ENCODE measurements at places on chromosomes 6 and 20.

GRCh38 chr6:138647006-138647405 lies 126.6 kb upstream of the CCDC28A start:
- DNase-seq, result no peak

DNA sequence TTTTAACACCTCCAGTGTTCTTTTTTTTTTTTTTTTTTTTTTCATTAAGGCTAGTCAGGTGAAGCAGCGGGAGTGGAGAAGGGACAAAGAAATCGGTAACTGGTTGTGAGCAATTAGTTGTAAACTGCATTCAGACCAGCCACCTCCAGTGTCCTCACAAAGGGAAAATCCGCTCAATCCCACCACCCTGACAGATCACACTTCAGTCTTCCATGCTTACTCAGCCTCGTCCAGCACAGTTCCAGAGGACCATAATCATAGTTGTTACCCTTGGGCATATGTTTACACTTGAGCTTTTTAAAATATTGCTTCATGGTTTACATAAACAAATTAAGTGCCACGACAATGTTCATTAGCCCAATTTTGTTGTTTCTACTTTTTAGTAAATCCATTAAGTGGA lies 10.2 kb downstream of the DYNLRB1 start:
- DNase-seq, result no peak

DNA sequence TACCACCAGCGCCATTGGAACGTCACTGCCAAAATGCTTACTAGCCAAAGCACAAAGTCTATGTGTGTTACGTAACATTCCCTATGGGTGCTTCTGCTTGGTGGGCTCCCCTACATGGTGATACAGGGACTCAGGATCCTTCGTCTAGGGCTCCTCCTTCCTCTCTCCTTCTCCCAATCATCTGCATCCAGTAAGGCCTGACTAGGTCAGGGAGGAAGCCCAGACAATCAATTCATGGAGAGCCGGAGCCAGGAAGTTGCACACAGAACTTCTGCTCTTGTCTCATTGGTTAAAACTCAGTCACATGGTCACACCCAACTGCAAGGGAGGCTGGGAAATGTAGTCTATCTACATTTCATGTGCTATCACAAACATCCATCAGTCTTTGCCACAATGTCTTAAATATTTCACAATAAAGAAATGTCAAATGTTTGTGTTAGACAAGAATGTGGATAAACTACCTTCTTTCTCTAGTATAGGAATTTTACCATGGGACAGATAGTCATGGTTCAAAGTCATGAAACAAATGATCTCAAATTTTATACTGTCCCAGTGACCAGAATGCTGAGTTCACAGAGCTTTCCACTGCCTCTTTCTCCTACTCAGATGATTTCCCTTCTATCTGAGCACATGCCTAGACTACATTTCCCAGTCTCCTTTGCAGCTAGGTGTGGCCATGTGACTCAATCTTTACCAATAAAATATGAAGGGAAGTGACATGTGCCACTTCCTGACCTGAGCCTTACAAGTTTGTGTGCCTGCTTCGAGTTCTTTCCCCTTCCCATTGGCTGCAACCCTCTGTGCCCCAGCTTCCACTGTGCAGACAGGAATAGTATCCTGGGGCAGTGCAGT lies 9.3 kb upstream of the KCNK15 start:
- no peak for DNase-seq

DNA sequence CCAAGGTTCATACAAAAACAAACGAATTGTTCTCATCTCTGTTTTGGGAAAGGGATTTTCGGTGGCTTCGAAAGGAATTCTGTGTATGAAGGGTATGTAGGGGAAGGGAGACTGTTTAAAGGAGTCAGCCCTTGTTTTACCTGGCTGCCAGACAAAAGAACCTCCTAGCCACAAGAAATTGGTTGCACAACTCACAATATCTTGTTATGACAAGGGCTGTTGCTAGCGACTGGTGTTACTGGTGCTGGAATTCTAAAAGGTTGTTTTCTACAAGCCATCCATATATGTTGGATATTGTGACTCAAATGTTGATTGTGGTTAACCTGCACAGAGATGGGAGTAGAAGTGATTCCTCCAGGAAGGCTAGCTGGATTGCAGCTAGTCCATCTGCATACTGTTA lies 34.6 kb upstream of the CITED2 start:
- no peak for DNase-seq

DNA sequence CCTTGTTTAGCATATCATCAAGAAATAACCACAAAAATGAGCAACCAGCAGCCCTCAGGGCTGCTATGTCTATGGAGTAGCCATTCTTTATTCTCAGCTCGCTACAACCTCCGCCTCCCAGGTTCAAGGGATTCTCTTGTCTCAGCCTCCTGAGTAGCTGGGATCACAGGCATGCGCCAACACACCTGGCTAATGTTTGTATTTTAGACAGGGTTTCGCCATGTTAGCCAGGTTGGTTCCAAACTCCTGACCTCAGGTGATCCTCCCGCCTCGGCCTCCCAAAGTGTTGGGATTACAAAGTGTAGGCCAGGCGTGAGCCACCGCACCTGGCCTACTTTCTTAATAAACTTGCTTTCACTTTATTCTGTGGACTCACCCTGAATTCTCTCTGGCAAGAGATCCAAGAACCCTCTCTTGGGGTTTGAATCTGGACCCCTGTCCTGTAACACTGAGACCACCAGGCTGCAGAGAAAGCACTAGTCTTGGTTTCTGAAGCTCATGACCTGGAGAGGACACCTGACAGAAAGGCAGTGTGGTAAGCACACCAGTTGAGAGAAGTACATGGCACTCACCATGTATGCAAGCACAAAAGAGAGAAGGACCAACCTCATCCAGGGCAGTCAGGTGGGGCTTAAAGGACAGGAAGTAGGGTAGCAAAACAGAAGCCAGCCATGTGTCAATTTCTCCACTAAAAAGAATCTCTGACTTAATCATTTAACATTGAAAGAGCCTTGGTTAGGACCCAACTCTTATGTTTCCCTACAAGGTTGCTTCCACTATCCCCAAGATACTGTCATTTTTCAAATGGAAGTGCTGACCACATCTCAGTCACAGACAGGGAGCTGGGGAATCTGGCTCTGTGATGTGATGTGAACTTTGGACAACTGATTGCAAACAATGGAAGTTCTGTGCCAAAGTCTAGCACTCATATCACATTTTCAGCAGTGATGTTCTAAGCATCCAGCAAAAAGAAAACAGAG lies 97.4 kb upstream of the DST start:
- no peak for DNase-seq

- DNase-seq, result no peak
Observed at GRCh38 chr6:126181890-126182289, 158.0 kb upstream of the CENPW start.

DNA sequence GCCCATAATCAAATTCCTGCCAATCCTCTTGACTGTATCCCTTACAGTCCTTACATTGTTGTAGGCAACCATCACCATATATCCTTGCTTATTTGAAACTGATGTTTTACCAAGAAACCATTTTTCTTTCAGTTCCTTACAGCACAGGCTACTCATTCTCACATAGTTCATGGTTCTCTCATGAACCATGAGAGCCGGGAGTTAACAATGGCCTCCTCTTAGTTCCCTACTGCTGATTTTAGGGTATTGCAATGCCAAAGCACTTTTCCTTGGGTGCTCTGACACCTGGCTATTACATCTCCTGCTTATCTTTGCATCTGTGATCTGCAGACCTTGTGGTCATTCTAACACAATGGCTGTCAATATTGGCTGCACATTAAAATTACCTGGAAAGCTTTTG lies 133.4 kb downstream of the MYB start:
- DNase-seq, result no peak

DNA sequence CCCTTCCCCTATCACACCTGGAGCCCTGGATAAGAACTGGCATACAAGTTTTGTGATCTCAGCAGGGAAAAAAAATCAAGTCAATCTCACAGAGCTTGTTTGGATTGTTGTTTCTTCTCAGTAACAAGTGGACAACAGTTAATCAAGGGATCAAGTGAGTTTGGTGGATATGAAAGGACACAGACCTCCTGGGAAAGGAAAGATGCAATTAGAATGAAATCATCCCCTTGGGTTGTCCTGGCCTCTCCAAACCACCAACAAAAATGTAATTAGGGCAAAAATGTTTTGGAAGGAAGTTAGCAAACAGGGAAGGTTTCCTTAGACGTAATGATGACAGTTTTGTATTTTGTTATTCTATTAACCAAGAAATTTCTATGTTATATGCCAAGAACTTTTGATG lies 99.1 kb upstream of the PRDM1 start:
- no peak for DNase-seq

- no peak for DNase-seq
Observed at GRCh38 chr6:98514073-98514720, 320.2 kb upstream of the POU3F2 start.

Data from vagina (tissue), 2 donors.